ENCODE measurements at places on chromosomes 5 and 9.

GRCh38 chr5:79269733-79270166, 33.8 kb downstream of the JMY start:
- DNase-seq: no peak

- no peak for DNase-seq
Measured at GRCh38 chr5:172505403-172505759, 51.1 kb upstream of the SH3PXD2B start.

DNA sequence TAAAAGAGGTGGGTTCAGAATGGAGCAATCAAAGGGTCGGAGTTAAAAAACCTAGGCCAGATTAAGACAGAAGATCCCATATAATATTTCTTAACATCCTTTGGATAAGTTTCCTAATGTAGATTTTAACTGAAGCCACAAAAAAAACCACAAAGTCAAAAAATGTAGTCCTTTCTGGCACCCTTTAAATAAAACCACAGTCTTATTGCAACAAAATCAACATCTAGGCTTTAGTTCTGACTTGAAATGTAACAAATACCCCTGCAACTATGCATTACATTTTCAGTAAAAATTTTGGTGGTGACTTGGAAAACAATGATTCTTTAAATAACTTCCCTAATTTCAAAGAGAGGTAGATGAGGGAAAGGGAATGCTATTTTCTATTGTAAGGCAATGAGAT, 109.2 kb downstream of the PSAT1 start:
- DNase-seq: peak; percentile 58

- DNase-seq: no peak
Measured at GRCh38 chr5:169832845-169833244, 147.4 kb downstream of the INSYN2B start.

GRCh38 chr5:178435321-178436238, 154.6 kb downstream of the COL23A1 start:
- no peak for DNase-seq

- no peak for DNase-seq
Measured at GRCh38 chr9:78298046-78298765, 1.3 kb downstream of the PSAT1 start.

GRCh38 chr5:122967085-122967484, 69.4 kb downstream of the PPIC start:
- DNase-seq: no peak

- no peak for DNase-seq
Measured at GRCh38 chr5:93330506-93330905, 250.5 kb downstream of the NR2F1-AS1 start.

- no peak for DNase-seq
Measured at GRCh38 chr5:759781-760362, 24.7 kb downstream of the ZDHHC11B start.

DNA sequence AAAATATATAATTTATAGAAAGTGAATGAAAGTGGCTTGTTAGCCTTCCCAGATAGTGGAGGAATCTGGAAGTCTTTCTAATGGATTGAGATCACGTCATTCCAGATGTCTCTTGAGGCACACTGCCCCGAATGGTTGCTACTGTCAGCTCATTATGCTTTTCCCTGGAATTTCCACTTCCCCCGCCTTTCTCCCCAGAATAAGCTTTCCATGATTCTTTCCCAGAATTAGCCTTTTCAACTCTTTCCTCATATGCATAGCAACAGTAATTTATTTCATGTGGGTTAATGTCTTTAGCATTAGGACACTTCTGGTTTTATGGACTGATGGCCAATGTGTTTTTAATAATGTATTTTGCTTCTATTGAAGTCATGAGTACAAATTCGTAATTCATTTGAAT, 81.5 kb downstream of the PALM2AKAP2 start:
- DNase-seq: peak; percentile 93

DNA sequence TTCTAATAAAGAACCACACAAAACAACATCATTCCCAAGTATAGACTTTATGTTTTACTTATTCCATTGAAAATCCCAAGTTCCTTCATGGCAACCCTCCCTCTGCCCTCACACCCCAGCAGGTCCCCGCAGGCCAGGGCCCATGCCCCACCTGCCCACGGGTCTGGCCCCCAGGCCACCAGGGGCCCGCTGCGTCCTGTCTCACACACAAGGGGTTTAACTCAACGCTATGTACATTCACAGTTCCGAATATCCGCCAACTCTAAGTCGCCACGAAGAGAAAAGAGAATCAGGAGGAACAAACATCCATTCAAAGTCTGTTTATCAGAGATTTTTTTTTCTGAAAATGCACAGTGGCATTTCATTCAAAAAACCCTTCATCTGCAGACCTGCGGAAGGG, 16.2 kb upstream of the SLC6A3 start:
- no peak for DNase-seq

DNA sequence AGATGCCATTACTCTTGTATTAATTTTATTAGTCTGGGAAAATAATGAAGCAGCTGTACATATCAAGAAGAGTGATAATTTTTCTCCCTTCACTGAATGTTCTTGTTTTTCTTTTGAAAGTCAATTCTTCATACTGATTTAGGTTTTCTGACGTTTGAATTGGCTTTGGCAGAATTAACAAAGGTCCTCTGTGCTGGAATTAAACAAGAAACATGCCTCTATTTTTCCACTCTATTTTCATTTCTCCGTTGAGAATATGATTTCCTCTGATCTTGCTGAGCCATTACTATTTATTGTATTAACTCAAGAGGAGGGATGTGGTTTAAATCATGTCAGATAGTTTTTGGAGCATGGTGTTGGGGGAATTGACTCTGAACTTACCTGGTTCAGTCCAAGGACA, 42.3 kb downstream of the ANKDD1B start:
- no peak for DNase-seq
